ENCODE measurements at places on chromosomes 1 and 21. TPM values are rescaled to one million over a fixed set of nuclear protein-coding genes. Genes with fewer than 3 reads are reported as not detected.

Gene CDK11B
- total RNA-seq, result 22.2 TPM

GRCh38 chr1:36775716-36776115 lies 258.6 kb downstream of the GRIK3 start:
- peaks cover 12% of the 10 kb centered on the region for H3K27me3 ChIP-seq
- H3K4me3 ChIP-seq, result no peak overlapping the region
- H3K4me1 ChIP-seq, result no peaks in the 10 kb centered on the region

Gene PLA2G2D
- total RNA-seq, result not detected

Gene NPHS2
- not detected for total RNA-seq

- H3K36me3 ChIP-seq, result no peaks in the 10 kb centered on the region
- no peak overlapping the region for H3K4me3 ChIP-seq
Measured at GRCh38 chr1:222275001-222275728, 272.7 kb downstream of the HHIPL2 start.

DNA sequence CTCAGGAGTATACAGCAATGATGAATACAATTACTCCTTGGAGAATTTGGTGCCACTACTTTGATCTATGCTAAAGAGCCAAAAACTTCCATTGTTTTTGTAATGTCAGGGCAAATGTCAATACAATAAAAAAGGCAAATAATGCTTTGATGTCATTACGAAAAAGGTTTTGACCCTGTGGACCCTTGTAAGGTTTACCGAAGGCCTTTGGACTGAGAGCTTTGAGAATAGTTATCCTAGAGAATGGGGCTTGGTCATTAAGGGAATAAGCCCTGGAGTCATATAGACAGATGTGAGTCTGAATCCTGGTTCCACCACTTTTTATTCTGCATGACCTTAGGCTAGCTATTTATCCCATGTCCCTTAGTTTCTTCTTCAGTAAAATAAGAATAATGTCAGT lies 27.5 kb downstream of the CEP170 start:
- H3K27ac ChIP-seq, result no peak overlapping the region
- DNase-seq, result no peak

DNA sequence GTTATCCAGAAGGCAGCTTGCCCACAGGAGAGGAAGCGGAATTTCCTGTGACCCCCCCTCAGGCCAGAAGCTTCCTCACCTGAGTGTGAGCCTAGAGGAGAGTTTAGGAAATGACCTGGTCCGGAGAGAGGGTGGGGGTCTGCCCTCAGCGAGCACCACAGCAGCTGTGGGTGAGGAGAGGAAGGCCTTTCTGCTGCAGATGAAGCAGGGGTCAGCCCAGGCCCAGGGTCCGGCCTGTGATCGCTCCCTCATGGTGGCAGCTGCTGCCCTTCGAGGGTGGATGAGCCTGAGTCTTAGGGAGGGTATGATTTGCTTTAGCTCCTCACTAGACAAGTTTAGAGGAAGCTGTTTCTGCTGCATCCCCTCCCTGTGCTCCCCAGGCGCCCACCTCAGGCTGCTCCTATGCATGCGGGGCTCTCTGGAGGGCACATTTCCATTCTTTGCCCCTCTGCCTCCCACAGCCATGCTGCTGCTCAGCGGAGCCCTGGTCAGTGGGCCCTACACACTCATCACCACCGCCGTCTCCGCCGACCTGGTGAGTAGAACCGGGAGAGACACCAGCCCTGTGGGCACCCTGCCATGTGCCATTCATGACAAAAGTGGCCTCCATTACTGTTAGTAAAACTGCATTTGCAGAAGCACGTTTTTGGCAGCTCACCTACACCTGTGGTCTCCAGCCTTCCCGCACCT lies 53.0 kb downstream of the SLC37A1 start:
- no peaks in the 10 kb centered on the region for H3K36me3 ChIP-seq
- H3K4me3 ChIP-seq, result no peak overlapping the region
- DNase-seq, result no peak

DNA sequence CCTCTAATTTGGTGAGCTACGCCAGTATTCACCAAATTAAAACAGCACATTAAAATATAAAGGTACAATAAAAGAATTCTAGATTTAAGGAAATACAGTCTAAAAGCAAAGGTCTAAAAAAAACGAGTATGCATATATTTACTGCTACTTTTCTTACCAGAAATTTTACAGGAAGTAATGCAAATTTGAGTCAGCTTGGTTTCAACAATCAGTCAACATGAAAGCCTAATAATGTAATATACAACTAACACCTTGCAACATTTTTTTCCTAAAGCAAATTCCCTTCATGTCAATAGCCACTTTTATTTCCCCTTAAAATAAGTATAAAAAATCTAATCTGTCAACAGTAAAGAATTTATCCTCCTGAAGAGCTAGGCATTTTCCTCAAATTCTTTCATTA lies 11.9 kb downstream of the PTP4A2 start:
- H3K4me1 ChIP-seq, result peaks cover 57% of the 10 kb centered on the region
- no peaks in the 10 kb centered on the region for H3K27me3 ChIP-seq
- H3K27ac ChIP-seq, result peak overlapping the region; percentile 81
- H3K4me3 ChIP-seq, result no peak overlapping the region
- DNase-seq, result no peak

GRCh38 chr1:113663165-113663951 lies 95.9 kb downstream of the PHTF1 start:
- no peak overlapping the region for H3K27ac ChIP-seq
- H3K4me1 ChIP-seq, result peaks cover 8% of the 10 kb centered on the region
- H3K36me3 ChIP-seq, result no peaks in the 10 kb centered on the region
- H3K4me3 ChIP-seq, result no peak overlapping the region
- H3K27me3 ChIP-seq, result no peaks in the 10 kb centered on the region
- no peak for DNase-seq

Gene SMYD3
- 48.0 TPM for total RNA-seq

DNA sequence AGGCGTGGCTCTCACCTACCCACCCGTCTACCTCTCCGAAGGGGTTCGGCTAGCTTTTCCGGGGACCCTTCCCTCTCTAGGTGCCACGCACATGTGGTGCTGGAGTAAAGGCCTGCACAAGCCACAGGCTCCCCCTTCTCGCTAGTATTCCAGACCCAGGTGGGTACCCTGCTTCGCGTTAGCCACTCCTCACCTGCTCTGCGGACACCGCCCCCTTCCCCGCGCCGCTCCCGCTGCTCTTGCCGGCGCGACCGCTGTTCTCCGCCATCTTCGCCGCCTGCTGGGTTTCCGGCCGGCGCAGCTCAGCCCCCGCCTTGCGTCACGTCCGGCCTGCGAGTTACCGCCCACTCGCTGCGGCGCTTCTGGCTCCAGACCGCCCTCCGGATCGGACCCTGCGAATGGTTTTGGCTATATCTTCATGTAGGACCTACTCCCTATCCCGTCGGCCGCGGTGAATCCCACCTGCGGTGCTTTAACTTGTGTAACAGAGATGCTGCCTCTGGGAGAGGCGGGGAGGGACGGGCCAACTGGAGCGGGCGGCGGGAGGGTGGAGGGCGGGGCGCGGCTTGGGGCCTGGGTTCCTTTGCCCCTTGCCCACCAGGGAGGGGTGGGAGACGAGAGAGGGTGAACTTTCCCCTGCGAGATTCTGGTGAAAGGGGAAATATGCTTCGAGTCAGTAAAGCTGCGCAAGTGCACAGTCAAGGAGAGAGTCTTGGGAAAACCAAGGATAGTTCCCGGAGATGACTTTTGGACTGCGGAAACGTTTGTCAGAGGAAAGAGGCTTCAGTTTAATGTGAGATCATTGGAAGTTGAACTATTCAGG lies at the start of the genes NIT1 and PFDN2:
NIT1 (plus strand) TSS at position 347 of the 823 bp plus-strand sequence; CDS start at position 419, 72 bp downstream.
PFDN2 (minus strand) TSS at position 279 of the 823 bp plus-strand sequence; CDS start at position 268, 11 bp downstream.
- H3K4me1 ChIP-seq, result peaks cover 15% of the 10 kb centered on the region
- peaks cover 23% of the 10 kb centered on the region for H3K36me3 ChIP-seq
- H3K27me3 ChIP-seq, result no peaks in the 10 kb centered on the region
- peak within 1 kb of the TSS; percentile 92 for H3K27ac ChIP-seq
- peak within 1 kb of the TSS; percentile 96 for H3K4me3 ChIP-seq

Data from cardiac muscle cell (in vitro differentiated cells and primary cell).